ENCODE measurements at places on chromosomes 1 and 21.

DNA sequence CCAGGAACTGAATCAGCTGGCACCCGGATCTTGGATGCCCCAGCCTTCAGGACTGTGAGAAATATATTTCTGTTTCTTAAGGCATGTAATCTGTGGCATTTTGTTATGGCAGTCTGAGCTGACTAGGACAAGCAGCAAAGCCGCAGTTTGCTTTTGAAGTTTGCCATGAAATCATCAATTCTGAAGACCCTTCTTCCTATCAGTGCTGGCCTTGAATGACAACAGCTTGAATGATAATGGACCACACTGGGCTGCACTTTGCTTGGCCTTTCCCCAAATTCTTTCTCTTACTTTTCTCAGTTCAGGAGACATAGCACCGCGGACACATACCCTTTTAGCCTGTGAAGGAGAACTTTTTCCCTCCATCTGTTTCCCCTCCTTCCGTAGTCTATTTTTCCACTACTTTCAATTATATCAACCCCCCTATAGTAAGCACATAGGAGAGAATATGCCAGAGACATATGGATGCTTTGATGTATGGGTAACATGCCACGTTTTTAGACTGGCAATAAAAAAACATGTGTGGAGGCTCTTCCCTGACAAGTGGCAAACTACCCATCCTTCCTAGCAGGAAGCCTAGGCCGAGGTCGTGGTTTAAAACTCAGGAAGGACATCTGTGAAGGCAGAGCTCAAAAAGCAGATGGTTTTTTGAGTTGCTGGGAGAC, 42.9 kb downstream of the HLX start:
- DNase-seq = no peak

DNA sequence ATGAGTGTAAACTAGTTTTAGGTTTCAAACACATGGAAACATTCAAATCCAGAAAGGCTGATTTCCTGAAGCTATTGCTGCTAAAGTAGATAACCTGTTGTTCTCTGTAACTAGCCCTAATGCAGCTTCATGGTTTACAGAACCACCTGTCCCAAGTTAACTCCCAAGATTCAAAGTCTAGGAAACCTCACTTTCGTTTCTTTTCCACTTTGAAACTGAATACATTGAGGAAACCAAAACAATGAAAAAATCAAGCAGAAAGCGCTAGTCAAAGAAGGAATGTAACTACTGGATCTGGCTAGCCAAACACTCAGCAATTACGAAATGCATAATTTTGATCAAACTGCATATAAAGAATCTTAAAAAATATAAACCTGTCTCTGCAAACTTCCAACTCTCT, 17.8 kb downstream of the SLC16A1 start:
- DNase-seq = no peak

DNA sequence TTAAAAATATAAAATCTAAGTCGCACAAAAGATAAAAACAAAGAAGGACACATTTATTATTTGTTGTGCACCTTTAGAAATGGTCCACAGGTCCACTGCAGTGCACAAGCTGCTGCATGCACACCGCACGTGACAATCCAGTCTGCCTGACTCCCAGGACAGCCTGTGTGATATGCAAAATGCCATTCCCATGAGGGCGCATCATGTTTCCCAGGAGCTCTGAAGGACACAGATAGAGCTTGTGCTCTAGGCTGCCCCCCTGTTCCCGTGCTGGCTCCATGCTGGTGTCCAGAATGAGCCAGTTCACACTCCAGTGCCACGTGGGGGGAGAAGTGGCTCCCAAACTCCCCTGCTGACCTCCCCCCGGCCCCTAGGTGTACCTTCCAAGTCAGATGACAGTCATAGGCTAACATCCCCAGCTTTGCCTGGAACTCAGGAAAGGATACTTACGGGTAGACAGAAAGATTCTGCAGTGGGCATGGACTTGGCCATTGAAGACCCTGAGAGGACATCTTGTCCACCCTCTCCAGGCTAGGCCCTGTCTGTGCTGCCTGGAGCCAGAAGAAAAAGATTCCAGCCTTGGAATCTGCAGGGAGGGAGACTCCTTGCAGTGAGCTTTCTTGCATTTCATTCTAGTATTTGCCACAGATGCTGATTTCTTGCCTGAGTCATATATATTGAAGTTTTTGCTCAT, 26.3 kb downstream of the RAB7B start:
- DNase-seq = no peak

DNA sequence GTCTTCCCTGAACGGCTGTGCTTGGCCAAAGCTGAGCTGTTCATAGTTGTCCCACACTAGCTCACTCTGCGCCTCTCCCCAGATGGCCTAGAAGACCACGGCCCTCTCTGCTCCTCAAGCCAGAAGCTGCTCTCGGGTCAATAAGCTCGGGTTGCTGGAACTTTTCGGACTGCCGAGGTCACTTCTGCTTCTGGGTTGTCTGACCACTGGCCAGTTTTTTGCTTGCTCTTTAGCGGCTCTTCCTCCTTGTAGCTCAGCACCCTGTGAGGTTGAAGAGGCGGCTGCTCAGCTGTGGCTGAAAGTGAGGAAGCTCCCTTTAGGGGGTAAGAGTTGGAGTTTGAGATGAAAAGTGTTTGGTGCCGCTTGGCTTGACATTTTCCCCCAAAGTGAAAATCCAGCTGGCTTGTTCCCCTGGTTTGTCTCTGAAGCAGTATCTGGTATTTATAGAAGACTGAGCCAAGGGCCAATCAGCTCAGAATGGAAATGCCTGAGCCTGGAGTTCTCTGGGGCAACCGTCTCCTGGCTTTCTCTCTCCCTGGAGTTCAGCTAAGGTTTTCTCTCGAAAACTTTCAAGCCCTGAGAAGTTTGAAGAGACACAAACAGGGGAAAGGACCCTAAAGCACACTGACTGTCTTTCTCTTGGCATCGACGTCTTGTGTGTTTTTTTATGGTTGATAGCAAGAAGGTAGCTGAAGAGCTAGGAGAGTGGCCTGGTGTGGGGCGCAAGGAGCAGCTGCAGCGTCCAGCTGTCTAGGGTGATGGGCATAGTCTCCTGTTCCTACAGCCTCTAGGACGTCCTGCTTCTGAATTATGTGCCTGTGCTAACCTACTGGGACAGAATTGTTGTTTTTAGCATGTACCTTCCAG, 72.0 kb downstream of the SYT6 start:
- no peak for DNase-seq

- no peak for DNase-seq
Observed at GRCh38 chr1:4063516-4063915, 163.4 kb upstream of the C1orf174 start.

DNA sequence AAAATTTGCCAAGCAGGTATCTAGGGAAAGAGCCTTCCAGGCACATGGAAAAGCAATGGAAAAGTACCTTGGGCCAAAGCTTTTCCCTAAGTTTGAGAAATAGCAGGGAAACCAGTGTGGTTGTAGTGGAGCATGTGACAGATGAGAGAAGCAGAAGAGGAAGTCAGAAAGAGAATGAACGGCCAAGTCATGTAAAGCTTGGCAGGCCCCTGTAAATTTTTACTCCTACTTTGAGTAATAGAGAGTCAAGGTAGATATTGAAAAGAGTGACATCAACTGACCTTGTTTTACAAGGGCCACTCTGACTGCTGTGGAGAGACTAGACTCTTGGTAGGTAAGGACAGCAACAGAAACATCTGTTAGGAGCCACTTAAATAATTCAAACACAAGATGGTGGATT, 180.9 kb upstream of the PRMT6 start:
- no peak for DNase-seq

DNA sequence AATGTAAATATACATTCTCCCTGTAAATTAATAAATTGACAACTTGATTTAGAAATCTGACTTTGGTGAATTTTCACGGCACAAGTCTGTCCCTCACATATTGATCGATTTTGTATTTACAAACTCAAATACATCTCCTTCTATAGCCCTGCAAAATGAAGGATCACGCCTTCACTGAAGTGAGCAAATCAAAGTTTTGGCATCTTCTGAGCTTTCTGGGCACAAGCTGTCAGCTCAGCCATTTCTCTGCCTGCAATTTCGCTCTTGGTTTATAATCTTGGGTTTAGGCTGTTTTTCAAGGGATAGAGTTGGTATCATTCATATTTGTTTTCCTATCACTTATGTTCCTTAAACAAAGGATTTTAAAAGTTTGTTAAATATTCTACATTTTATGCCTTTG, 25.8 kb downstream of the ANP32E start:
- no peak for DNase-seq

- peak; percentile 7 for DNase-seq
Observed at GRCh38 chr1:67261680-67262079, 46.0 kb upstream of the IL12RB2 start.

DNA sequence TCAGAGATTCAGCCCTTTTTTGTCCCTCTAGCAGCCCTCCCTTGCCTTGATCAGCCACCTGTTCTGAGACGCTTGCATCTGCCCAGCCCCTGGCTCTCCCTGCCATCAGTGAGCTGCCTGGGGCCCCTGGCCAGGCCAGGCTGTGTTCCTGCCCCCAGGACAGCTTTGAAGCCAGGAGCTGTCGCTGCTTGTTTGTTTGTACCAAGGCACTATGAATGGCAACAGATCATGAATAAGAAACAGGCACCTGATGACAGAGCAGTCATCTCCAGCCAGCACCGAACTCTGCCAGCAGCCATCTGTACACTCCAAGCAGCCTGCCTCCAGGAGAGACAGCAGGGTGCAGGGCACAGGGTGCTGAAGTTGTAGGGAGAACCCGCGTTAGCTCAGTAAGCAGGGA, 8.1 kb upstream of the VWA5B1 start:
- no peak for DNase-seq

DNA sequence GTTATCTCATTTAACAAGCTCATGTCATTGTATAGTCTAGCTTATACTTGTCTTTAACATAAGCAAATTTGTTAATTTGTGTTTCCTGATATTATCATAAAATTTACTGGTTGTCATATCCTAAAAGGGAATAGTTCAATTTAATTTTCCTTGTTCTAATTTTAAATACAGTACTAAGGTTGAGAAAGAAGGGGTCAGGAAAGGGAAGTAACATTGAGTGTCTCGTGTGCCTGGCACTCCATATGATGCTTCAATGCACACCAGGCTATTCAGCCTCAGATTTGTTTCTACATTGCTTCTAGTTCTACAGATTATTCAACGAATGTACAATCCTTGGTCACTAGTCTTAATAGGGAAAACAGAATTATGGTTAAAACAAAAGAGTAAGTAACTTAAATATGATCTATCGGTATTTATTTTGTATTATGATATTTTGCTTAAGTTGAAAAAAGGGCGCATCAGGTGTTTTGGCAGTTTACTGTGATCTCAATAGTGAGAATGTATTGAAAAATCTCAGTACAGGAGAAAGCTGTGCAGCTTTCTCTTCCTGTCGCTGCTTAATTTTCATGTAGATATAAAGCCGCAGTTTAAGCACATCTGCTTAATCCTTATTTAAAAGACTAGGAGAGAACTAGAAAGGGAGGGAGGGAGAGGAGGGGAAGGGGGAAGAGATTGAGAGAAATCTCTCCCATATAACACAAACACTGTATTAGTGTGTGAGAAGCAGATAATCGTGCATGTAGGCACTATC, 13.0 kb downstream of the PTPRC start:
- DNase-seq = no peak

DNA sequence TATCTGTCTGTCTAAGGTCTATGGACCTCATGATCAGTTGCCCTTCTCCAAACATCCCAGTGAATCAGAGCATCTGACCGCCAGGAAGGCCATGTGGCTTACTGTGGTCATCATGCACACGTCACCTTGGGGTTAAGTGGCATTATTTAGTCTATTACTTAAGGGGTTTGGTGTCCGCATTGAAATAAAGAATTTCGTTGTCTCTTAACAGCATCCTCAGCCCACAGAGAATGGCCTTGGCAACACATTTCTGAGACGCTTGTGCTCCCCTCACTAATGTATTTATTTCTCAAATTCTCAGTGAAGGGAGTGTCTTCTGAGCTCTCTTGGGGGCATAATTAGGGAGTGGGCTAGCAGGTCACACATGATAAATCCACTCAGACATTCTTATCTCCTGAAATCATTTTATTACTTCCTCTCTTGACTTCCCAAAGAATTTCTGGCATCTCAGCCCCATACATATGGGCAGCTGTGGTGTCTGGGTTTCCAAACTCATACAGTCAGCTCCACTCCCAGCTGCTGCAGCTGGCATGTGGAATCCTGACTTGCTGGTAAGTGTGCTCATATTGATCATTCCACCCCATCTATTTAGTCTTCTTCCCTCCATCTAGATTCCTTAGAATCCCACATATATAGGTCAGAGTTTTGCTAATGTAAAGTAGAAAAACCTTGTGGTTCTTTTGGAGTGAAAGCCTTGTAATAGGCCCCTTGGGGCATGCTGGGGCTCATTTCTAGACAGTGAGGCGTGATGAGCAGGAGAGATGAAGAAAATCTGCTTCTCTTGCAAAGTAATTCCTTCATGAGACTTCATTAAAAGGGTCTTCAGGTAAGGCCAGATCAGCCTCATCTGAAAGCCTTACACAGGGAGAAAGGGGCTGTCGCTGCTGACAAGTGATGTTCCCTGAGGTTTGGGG, 110.5 kb downstream of the HHAT start:
- DNase-seq = no peak

GRCh38 chr1:182114627-182115023, 53.1 kb upstream of the ZNF648 start:
- peak; percentile 58 for DNase-seq

DNA sequence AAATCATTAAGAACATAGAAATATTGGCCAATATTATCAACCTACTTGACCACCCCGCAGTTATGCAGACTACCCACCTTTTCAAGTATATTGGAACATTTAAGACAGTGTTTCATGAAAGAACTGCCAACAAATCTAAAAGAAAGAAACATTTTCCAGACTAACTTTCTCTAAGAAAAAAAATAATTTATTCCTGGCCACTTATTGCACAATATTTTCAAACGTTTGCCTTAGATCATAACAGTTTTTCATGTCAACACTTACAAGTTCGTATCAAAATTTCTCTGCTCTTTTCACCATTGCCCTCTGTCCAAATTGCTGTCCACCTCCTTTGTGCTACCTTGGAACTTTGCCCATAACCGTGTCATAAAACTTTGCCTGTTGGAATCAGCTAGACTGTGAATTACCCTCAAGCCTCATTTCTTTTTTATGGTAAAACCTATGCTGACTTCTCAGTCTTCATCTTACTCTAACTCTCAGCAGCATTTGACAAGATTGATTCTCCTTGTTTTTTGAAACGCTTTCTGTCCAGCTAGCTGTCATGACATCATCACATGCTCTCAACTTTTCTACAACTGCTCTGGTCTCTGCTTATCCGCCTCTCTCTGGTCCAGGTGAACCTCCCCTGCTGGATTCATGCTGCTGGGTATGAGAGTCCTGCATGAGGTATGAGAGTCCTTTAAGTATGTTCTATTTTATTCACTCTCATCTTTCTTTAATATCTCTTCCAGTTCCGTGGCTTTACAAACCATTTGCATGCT, 92.8 kb upstream of the CHRM3 start:
- DNase-seq = no peak

- DNase-seq = no peak
Observed at GRCh38 chr1:36463463-36463802, 751 bp downstream of the MRPS15 start.

- DNase-seq = no peak
Observed at GRCh38 chr21:45764792-45765191, 121.3 kb downstream of the PCBP3 start.

GRCh38 chr1:211135342-211135950, 1.5 kb upstream of the KCNH1 start:
- peak; percentile 26 for DNase-seq

All from retina (tissue), 1 donor.